Activated T-cell treated with anti-CD3 and anti-CD28 coated beads, Interleukin-2, amount 50 U/mL, for 1 hour (primary cell): ENCODE measurements at places on chromosomes 3 and 15.

GRCh38 chr15:92997821-92998220 lies 91.2 kb downstream of the RGMA start:
- no peak for DNase-seq

GRCh38 chr3:139122612-139123011 lies 77.9 kb upstream of the PRR23C start:
- DNase-seq, result no peak

GRCh38 chr3:186004209-186004608 lies 66.4 kb upstream of the TRA2B start:
- no peak for DNase-seq

DNA sequence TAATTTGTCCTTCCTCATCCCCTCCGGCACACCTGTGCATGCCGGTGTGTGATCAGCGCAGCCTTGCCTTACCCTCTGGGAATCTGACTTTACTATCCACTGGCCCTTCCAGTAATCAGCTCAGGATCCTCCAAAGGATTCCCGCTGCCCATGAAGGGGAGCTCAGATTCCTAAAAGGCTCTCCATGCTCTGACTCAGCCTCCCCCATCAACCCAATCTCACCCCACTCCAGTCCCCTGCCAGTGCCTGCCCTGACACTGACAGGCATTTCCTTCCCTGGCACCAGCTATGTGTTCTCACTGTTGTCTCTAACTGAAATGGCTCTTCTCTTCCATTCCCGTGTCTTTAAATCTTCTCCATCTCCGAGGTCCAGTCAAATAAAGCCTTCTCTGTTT lies 7.3 kb upstream of the BCL2A1 start:
- no peak for DNase-seq

DNA sequence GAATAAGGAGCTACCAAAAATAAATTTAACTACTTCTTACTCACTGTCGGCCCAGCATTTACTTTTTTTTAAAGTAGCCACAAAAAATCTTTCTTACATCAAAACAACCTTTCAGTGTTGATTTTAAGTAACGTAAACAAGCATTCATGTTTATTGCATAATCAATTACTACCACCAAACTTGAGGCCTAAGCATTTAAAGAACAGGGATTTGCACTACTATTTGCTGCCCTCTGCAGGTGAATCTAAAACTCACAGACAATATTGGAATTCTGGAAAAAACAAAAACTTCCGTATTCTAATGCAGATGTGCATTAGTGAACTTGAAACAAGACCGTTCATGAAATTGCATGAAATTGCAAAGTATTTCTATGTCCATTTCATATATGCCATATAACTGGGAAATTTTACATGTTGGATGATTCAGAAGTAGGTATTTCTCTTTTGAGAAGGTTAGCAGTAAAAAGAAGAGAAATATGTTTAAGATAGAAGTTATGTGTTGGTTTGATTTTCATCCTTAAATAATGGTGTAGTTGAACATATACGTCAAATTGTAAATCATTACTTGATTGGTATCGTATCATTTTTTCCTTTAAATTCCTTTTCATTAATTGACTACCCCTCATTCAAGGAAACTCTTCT lies 55.6 kb downstream of the CGGBP1 start:
- no peak for DNase-seq

GRCh38 chr3:188581792-188582191 lies 427.8 kb downstream of the LPP start:
- DNase-seq, result no peak

DNA sequence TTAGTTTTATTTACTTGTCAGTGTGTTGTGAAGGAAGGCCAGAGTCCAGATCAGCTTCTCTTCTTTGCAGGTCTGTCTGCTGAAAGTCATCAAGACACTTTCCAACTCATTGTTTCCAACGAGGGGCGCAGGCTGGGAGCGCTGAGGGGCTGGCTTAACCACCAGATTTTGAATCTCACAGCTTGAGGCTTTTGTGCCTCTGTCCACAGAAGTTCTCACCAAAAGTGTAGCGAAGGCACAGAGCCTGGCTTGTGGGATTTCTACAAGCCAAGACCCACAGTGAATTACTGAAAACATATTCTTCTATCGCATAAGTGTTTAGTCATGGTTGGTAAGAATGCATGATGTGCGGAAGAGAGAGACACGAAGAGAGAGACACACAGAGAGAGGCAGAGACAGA lies 35.2 kb downstream of the BHLHE40 start:
- DNase-seq, result no peak

GRCh38 chr3:37853691-37854413 lies 7.8 kb upstream of the CTDSPL start:
- no peak for DNase-seq

GRCh38 chr3:23244324-23245041 lies 41.4 kb downstream of the UBE2E2 start:
- DNase-seq, result no peak

DNA sequence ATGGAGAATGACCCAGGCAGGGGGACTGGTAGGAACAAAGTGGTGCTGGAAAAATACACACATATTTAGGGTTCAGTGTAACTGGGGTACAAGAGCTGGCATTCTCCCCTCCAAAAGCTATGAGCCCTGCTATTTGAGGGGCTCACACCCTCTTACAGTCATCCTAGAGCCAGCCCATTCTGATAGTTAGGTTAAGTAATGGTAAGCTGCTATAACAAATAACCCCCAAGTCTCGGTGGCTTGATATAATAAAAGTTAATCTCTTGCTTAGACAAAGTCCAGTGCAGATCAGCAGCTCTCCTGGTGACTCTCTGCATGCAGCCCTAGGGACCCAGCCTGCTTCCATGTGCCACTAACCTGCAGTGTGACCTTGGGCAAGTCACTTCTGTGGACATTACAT lies 234.9 kb upstream of the HES1 start:
- DNase-seq, result no peak

- no peak for DNase-seq
Observed at GRCh38 chr15:96625256-96625655, 294.8 kb downstream of the NR2F2 start.

DNA sequence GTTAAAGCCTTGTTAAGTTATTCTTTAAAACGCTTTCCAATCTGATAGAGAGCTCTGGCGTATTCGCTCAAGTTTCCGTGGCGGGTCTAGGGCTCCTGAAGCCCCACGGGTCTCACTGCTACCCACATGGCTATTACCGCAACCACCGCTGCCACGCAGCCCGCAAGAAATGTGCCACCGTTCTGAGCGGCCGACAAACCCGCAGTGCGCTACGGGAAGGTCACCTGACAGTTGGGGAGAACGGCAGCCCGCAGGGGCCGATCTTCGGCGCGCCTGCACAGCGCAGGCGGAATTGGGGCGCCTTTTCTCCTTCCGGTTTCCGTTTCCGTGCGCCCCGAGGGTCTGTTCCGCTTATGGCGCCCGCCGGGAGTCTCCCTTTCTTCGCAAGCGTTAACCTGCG lies 76.6 kb upstream of the SNRPN start:
- DNase-seq, result no peak

DNA sequence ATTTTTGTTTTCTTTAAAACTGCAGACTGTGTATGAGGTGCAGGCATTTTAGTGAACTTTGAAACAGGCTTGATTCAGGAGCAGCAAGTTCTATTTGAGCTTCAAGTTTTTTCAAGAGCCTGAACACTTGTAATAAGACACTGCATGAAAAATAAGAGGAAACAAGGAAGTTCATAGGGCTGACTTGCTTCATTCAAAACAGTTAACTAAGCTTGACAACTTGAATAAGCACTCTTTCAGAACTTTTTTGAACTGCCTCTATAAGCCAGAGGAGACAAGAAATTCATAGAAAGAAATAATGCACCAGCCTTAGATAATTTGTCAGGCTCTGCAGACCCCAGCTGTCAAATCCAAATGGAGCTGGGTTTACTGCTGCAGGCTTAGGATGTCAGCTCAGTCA lies 130.2 kb downstream of the SSR3 start:
- no peak for DNase-seq

GRCh38 chr3:56075089-56075488 lies 393.2 kb downstream of the ERC2 start:
- DNase-seq, result no peak

DNA sequence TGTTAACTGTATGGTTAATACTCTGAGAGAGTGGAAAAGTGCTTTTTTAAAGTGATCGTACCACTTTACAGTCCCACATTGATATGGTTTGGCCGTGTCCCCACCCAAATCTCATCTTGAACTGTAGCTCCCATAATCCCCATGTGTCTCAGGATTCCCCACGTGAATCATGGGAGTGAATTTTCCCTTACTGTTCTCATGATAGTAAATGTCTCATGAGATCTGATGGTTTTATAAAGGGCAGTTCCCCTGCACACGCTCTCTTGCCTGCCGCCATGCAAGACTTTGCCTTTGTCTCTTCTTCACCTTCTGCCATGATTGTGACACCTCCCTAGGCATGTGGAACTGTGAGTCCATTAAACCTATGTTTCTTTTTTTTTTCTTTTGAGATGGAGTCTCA lies 109.2 kb downstream of the TCF12 start:
- DNase-seq, result no peak

DNA sequence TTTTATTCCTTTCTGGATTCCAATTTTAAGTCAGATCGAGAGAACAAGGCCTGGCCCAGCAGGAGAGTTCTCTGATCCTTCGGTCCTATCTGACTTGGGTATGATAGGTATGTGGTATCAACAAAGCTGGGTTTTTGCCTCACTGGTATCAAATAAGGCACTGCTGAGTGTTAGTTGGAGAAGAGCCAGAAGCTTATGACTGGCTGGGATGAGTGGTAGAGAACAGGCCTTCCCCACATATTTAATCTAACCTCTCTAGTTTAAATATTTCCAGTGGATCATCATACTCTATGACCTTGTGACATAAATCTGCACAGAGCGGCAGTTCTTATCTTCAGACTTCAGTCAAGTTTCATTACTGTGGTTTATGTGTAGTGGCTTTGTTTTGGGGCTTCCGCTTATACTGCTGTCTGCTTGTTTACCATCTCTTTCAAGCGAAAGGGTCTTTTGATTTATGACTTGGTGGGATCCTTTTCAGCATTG lies 164.5 kb downstream of the PTPRG start:
- DNase-seq, result no peak

GRCh38 chr3:176867681-176868663 lies 329.3 kb downstream of the TBL1XR1 start:
- DNase-seq, result no peak

- DNase-seq, result no peak
Observed at GRCh38 chr3:17119201-17120072, 234.7 kb downstream of the PLCL2 start.

GRCh38 chr3:98333989-98334606 lies 19.6 kb upstream of the OR5K4 start:
- no peak for DNase-seq

DNA sequence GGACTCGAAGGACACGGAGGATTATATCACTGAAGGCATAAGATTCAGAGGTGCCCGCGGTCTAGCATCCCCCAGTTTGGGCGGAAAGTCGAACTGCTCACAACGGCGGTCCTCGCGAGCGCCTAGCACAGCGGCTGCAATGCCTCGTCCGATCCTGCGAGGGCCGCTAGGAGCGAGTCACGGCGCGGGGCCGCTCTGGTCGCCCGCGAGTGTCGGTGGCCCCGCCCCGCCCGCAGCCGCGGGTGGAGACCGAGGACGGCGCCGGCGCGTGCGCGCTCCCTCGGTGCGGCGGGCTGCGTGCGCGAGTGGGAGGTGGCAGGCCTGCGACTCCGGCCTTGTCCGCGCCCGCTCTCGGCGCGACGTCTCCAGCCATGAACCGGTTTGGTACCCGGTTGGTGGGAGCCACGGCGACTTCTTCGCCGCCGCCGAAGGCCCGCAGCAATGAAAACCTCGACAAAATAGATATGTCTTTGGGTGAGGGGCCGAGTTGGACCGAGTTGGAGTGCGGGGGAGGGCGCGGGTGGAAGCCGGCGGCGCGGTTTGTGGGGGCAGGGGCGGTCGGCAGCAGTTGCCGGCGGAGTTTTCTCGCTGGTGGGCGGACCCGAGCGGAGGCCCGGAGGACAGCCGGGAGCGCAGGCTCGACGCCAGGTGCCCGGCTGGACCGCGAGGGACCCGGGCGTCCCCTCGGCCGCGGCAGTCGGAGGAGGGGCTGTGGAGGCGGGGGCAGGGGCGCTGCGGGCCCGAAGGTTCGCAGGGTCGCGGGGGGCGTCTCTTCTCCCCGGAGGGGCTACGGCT lies at the start of gene FYTTD1:
FYTTD1 (plus strand) TSS at position 283 of the 795 bp plus-strand sequence; CDS start at position 372, 89 bp downstream.
- DNase-seq, result peak; percentile 93

GRCh38 chr3:11499144-11499543 lies 144.6 kb downstream of the VGLL4 start:
- DNase-seq, result no peak

GRCh38 chr3:128784232-128784631 lies 58.2 kb downstream of the RAB7A start:
- peak; percentile 57 for DNase-seq

DNA sequence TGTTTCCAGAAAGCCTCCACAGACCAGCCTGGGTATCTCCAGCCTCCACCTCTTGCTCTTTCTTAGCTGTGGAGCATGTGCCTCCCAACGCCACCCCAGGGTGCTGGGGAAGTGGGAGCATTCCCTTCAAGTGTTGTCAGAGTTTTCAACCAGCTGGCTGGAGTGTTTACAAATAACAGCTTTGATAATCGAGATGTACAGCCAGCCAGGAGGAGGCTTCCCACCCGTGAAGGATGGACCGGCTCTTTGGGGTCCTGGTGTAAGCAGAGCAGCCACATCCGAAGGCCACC lies 8.5 kb upstream of the OXTR start:
- DNase-seq, result no peak

DNA sequence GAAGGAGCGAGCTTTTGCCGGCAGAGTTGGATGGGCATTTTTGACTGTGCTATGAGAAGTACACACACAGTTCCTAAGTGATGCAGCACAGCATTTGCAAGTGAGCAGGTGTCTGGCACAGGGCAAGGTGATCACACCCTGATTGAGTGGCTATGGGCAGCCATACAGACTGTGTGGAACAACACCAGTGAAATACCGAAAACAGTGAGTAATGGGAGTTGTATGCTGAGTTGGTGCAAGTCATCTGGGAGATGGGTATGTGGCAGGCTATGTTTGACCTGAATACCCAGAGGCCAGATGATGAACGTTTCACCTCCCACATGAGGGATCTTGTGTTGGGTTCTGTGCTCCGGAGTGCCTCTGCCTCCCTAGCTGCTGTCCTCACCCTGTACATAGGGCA lies 53.5 kb upstream of the TIPARP start:
- DNase-seq, result no peak

GRCh38 chr3:129605203-129605921 lies 1.1 kb downstream of the PLXND1 start:
- DNase-seq, result peak; percentile 65

GRCh38 chr3:186932281-186933181 lies 2.2 kb downstream of the ST6GAL1 start:
- DNase-seq, result no peak

GRCh38 chr3:174251681-174252080 lies 607.5 kb upstream of the NAALADL2 start:
- DNase-seq, result no peak

DNA sequence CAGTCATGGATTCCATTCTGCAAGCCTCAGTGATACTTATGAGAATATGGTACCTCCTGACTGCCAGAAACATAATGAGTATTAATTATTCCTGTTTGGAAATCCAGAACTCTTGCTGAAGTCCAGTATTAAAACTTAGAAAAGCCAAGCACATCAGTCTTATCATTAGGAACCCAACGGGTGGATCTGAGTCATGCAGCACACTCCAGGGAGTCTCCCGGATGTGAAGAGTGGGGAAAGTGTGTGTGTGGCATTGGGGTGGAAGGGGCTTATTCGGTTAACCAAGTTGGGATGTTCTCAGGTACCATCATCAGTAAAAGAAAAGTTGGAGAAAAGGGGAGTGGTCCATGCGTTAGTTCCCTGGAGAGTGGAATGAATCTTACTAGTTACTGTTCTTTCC lies 181.1 kb downstream of the PLCL2 start:
- no peak for DNase-seq
